ENCODE measurements at places on chromosomes 1 and 21.

- DNase-seq = no peak
These were observed 136.6 kb upstream of the VANGL1 start for GRCh38 chr1:115505148-115505571.

GRCh38 chr1:85587841-85588240 is 7.3 kb downstream of the CCN1 start:
- no peak for DNase-seq

GRCh38 chr1:153612755-153613331 is at the start of gene S100A16:
Gene S100A16 (minus strand): TSS chr1:153613137. CDS start chr1:153608151, 4,986 bp downstream.
- no peak for DNase-seq

- DNase-seq = no peak
These were observed 298.4 kb downstream of the USP25 start for GRCh38 chr21:16028142-16028541.

Measured in activated naive CD4-positive, alpha-beta T cell treated with anti-CD3 and anti-CD28 coated beads, Interleukin-2, amount 50 U/mL, for 16 hours (primary cell).